Stimulated activated CD8-positive, alpha-beta memory T cell treated with anti-CD3 and anti-CD28 coated beads, Interleukin-15, amount 100 ng/mL, for 24 hours (primary cell): ENCODE measurements at places on chromosomes 5 and 9.

- DNase-seq = no peak
Measured at GRCh38 chr9:123320814-123321213, 35.2 kb upstream of the CRB2 start.

DNA sequence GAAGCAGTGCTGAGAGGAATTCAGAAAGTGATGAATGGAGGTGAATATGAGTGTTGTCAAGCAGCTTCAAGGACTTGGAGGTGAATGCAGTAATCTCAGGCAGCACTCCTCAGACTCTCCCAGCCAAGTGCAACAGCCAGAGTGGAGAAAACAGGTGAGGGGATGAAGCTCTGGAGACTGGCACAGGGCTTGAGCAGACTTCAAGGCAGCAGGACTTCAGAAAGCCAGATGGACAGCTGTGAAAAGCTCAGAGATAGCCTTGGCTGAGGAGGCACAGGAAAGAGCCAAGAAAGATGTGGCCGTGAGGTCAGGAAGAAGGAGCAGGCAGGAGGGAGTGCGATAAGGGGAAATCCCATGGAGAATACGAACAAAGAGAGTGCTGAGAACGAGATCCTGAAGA is 194.9 kb downstream of the FBN2 start:
- no peak for DNase-seq

DNA sequence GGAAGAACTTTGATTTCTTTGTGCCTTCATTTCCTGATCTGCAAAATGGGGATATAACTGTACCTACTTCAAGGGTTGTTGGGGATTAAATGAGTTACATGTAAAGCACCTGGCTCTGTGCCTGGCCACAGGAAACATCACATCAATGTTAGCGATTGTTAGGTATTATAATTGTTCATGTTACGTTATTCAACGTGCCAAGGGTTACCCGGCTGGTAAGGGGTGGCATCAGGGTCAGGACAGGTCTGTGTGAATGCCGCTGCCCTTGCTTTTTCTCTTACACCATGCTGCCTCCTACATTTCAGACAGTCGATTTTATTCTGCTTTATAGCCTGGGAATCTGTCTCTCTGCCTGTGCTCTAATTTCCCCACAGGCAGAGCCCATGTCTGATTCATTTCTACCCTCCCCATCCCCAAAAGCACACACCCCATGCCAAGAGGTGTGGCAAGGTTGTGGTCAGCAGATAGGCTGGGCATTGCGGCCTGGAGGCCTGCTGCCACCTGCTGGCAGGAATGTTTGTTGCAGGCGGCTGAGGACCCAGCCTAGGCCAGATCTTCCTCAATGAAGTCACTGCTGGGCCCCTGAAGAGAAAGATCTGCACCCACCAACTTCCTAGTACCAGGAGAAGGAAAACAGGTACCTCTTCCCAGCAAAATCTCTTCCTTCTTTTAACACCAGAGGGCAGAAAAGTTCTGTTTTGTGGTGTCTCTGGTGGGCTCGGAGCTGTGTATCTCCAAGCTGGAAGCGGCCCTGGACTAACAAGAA is 5.3 kb downstream of the ANKS6 start:
- peak; percentile 40 for DNase-seq

- DNase-seq = no peak
Measured at GRCh38 chr5:147989239-147989638, 74.5 kb upstream of the SPINK5 start.

- no peak for DNase-seq
Measured at GRCh38 chr5:168426007-168426863, 60.0 kb upstream of the RARS1 start.
